ENCODE measurements at places on chromosomes 5 and 9.
A peak's percentile ranks its signal among the peaks of the same experiment; 100 is the strongest.

GRCh38 chr5:158033724-158034123 is 174.8 kb upstream of the CLINT1 start:
- DNase-seq, result no peak

GRCh38 chr5:74422030-74422429 is 218.5 kb downstream of the ENC1 start:
- no peak for DNase-seq

DNA sequence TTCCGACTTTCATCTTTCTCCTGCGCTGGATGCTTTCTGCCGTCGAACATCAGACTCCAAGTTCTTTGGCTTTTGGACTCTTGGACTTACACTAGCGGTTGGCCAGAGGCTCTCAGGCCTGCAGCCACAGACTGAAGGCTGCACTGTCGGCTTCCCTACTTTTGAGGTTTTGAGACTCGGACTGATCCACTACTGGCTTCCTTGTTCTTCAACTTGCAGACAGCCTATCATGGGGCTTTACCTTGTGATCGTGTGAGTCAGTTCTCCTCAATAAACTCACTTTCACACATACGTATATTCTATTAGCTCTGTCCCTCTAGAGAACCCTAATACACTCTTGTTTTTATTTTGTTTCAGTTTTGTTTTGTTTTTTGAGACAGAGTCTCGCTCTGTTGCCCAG is 10.3 kb downstream of the FKBP15 start:
- no peak for DNase-seq

- no peak for DNase-seq
Measured at GRCh38 chr5:177008716-177009115, 2.1 kb upstream of the UIMC1 start.

GRCh38 chr5:179051784-179052183 is 8.4 kb upstream of the ZNF354C start:
- no peak for DNase-seq

DNA sequence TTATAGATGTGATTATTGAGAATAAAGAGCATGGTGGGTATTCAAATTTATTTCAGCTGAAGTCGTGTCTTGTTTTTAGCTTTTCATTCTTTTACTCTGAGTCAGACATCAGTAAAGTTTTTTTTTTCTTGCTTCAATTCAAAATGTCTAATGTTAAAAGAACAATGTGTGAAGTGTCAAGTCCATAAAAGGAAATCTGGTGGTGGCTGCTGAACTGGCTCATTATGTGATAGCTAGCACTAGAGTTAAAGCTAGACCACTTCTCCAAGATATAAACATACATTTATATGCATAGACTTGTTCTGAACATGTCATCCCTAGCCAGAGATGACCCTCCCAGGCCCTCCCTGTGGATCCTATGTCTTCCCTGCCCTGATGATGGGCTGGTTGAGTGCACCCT is 338.3 kb downstream of the RAB3C start:
- DNase-seq, result peak; percentile 33

GRCh38 chr5:36744773-36745589 is 131.6 kb upstream of the NIPBL start:
- no peak for DNase-seq

GRCh38 chr9:93185266-93186214 is 1.6 kb downstream of the WNK2 start:
- DNase-seq, result no peak

DNA sequence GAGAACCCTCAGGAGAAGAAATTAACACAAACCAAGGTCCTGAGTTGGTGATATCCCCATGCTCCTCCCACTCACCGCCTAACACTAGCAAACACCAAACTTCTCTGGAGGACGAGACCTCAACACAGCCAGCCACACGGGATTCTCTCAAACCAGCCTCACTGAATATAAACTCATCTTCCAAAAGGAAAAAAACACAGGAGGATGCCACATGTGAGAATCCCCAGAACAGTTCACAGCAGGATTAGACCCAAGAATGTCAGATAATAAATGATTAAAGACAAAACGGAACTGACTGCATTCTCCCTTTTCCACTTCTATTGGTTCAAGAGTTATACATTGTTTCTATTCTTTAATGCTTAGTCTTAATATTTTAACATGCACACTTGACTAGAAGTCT is 89.2 kb downstream of the LPAR1 start:
- DNase-seq, result no peak

- no peak for DNase-seq
Measured at GRCh38 chr5:179166886-179167841, 107.0 kb downstream of the ZNF354C start.

GRCh38 chr5:15266229-15266628 is 233.8 kb upstream of the FBXL7 start:
- DNase-seq, result no peak

DNA sequence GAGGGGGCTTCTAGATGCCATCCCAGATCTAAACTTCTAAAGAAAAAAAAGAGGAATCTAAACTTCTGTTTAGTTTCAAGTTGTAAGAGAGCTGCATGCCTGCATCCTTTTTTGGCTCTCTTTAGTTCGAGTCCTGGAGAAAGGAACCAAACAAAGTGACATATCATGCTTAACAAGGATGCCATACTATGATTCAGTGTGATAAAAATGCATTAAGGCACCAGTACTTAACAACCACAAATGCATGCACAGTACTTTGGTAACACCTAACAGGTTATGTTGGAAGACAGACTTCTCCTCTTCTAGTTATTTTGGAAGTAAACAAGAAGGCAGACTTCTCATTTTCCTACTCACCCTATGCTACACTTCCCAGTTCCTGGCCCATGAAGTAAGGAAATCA is 27.3 kb downstream of the NME5 start:
- no peak for DNase-seq

DNA sequence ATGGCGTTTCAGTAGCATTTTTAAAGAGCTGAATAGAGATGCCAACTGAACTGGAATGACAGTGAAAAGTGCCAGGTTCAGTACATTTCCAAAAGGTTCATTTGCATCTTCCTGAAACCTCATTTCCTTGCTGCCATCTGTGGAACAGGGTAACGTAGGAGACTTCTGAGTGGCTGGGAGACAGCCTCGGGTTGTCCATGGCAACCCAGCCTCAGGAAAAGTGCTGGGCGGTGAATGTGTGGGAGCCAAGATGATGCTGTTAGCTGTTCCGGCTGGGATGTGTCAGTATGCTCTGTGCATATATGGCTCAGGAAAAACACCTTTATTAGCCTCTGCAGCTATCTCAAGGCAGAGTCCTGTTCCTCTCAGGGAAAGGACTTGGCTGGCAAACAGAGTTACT is 87.5 kb downstream of the KLHL3 start:
- DNase-seq, result no peak

DNA sequence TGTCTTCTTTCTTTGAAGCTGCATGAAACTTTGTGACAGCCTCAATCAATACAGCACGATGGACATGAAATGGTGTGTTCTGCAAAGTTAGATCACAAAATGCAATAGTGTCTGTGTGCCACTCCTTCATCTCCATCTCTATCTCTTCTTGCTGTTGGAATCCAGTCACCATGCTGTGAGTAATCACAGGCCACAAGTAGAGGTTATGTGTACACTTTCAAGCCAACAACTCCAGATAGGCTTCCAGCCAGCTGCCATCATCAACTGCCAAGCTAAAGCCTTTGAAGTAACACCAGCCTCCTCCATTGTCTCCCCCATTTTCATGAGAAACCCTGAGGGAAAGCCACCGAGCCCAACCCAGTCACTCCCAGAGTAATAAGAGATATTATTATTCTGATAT is 360.6 kb downstream of the PTPRD start:
- no peak for DNase-seq
